Activated gamma-delta T cell (primary cell): ENCODE measurements at places on chromosomes 1 and 21.

GRCh38 chr1:232291261-232291660 is 338.7 kb downstream of the SIPA1L2 start:
- no peak for DNase-seq

DNA sequence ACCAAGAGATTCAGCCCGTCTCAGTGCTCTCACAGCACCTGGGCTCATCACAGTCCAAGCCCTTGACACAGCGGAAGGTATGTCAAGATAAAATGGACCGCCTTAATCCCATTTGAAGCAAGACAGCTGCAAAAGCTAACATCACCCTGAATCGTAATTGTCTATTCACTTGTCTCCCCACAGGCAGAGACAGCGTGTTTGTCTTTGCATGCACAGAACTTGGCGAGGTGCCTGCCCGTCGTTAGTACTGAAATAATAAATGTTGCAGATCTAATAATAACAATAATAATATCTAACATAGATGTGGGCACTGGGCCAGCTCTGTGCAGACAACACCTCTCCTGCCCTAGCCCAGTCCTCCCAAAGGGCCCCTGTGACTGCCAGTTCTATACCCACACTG is 271.7 kb downstream of the NPHP4 start:
- DNase-seq = no peak

DNA sequence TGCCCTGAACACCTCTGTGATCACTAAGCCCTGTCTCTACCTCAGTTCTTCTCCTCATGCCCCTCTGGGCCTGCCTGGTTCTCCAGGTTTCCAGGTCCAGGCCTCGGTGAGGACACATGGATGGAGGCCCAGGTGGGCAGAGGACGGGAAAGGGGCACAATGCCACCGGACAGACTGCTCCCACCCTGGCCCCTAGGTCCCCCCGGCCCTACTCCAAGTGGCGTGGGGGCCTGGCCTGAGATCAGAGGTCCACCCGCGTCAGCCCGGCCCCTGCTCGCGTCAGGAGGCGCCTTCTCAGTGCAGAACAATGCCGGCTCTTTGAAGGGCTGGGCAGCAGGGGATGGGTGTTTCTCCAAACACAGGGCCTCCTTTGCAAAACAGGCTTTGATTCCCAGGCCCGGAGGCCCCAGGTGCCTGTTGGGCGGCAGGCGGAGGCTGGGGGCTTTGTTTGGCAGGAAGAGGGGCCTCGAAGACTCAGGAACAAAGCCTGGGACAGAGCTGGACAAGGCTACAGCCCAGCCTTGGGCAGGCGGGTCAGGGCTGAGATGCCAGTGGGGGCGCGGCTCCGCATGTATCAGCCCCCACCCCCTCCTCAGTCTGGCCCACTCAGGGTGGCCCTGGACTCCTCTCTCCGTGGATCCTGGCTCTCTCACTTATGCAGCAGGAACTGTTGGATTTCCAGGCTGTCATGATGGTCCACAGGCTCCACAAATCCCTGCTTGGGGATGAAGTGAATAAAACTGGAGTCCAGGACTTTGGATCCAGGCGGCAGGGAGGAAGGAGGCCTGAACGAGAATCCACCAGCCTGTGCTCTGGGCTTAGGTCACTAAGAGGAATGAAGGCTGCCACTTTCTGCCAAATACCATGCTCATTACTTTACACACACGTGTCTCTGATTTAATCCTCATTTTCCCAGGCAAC is 77.4 kb upstream of the SLC2A1 start:
- DNase-seq = no peak

DNA sequence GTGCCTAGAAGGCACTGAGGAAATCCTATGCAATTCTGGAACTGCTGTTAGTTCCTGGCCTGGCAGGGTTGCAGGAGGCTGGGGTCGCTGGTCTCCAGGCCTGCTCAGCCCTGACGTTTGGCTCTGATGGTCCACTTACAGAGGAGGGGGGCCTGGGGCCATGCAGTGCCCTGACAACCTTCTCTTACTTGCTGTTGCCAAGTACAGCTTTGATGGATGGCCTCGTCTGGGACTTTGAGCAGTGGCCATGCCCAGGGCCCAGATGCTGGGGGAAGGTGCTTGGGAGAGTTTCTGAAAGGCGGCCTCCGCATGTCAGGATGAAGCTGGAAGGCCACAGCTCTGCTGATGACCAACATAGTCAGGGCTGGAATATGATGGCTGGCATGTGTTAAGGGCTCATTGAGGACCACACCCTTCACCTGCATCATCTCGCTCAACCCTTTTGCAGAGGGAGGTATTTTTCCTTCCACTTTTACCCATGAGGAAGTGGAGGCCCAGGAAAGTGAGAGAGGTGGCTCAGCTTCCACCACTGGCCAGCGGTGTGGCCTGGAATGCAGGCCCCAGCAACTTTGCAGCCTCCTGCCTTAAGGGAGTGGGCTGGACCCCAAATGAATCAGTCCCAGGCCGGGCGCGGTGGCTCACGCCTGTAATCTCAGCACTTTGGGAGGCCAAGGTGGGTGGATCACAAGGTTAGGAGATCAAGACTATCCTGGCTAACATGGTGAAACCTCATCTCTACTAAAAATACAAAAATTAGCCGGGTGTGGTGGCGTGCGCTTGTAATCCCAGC is 34.7 kb upstream of the LRRC3 start:
- DNase-seq = no peak

GRCh38 chr1:42915456-42915855 is 43.2 kb downstream of the SLC2A1 start:
- no peak for DNase-seq

- no peak for DNase-seq
These were observed 84.4 kb downstream of the CD247 start for GRCh38 chr1:167433884-167434283.

- no peak for DNase-seq
These were observed 19.7 kb downstream of the CYP4B1 start for GRCh38 chr1:46818591-46818990.

GRCh38 chr1:149977345-149977744 is 33.2 kb downstream of the OTUD7B start:
- no peak for DNase-seq

DNA sequence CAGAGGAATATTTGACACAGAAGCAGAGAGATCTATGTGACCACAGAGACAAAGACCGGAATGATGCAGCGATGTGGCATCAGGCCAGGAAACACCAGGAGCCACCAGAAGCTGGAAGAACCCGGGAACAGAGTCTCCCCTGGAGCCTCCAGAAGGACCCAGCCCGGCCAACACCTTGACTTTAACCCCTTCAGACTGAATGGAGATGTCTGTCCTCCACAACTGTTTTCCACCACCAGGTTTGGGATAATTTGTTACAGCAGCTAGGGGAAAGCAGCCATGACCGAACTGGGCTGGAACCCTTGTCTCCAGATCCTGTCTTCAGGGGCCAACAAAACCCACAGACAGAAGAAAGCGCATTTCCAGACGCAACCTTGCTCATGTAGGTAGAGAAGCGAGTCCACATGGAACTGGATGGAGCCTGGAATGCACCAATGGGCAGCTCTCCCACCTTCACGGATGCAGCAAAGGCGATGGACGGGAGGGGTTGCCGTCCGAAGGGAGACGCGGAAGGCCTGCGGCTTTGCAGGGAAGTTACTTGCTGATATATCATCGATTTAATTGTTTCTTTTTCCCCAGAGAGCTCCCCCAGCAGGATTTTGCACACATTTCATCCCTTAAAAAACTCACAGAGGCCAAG is 396.6 kb downstream of the NPHP4 start:
- DNase-seq = no peak

- no peak for DNase-seq
These were observed 397.8 kb upstream of the USP24 start for GRCh38 chr1:55612988-55613387.

- no peak for DNase-seq
These were observed 9.5 kb upstream of the PADI3 start for GRCh38 chr1:17239420-17239819.

- DNase-seq = no peak
These were observed 213.9 kb downstream of the SEC16B start for GRCh38 chr1:177755851-177756560.

DNA sequence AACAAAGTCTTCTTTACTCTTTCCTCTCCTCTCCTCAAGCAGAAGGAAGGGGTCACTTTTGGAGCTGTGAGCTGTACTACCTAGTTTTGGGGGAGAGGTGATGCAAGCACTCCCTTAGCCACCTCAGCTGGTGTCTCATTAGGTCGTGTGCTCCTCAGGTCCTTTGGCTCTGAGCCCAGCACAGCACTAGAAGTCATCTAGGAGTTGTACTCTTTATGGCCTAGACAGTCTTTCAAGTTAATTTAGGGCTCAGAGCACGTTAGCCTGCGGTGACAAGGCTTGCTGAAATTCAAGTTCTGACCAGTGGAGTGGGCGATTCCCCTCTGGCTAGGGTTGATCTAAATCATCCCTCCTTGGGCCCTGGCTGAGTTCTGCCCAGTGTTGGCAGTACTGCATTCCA is 48.0 kb upstream of the WDR26 start:
- no peak for DNase-seq

- DNase-seq = no peak
These were observed 207.0 kb downstream of the TNR start for GRCh38 chr1:175536369-175536768.

DNA sequence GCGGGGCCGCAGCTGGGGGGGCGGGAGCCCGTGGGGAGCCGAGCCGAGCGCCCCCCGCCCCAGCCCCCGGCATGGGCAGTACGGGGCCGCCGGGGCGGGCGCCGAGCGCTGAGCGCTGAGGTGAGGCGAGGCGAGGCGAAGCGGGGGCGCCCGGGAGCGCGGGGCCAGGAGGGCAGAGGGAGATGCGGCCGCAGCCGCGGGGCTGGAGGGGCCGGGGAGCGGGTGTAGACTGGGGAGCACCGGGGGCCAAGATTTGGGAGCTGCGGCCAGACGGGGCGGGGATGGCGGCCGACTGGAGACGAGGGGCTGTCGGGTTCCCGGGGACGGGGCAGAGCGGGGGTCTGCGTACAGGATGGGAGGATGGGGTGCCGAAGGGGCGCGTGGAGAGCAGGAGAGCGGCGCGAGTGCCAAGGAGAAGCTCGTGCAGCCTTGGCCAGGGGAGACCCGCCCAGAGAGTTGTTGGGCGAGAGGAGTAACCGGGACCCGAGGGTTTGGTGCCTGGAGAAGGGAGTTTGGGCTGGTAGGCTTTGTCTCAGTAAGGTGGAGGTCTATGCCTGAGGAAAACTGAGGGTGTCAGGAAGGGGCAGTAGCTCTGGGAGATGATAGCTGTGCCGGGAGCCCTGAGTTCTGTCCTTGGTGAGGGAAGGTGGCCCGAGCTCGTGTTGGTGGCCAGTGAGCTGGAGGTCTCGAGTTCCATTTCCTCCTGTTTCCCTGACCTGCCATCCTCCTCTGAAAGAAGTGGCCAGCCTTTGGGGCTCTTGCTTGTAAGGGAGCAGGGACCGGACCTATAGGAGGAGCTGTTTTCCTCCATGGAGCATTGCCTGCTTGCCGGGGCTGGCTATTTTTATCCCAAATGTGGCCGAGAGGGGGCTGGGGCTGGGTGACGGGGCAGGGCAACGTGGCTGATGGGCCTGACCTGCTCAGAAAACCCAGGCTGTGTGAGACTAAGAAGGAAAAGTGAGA is 539 bp downstream of the ATP8B2 start:
- DNase-seq = no peak

DNA sequence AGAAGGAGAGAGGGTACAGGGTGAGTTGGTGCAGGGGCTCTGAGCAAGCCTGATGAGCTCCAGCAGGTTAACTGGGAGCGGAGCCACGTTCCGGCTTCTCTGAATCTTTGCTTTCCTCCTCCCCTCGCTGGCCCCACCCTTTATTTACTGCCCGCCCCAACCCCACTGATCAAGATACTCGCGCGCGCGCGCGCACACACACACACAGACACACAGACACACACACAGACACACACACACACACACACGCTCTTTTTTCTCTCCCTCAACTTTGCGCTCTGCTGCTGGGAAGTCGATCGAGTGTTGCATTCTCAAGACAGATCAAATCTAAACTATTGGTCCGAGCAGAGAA is at the start of gene GRIK1:
Gene GRIK1, minus strand, starts transcription at position 73 of the 352 bp plus-strand sequence.
- no peak for DNase-seq

DNA sequence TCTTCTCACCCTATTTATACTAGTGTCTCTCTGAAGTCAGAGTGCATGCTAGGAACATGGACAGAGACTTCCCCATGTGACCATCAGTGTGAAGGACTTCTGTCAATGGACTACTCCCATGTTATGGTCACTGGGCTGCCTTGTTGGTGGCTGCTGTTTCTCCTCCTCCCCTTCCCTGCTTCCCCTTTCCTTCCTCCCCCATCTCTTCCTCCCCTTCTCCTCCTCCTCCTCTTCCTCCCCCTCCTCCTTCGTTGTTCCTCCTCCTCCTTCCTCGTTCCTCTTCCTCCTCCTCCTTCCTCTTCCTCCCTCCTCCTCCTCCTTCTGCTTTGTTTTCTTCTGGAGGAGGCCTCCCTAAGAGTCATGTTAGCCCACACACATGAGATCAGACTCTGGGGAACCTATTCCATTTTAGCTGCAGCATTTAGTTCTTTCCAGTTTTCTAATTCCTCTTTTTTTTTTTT is 35.8 kb downstream of the IER5 start:
- no peak for DNase-seq
